RWPE1 (cell line): ENCODE measurements at places on chromosomes 5 and 9.

GRCh38 chr5:79753877-79754645 lies 64.4 kb downstream of the CMYA5 start:
- no peak for DNase-seq

GRCh38 chr9:15357050-15357653 lies 50.1 kb upstream of the TTC39B start:
- DNase-seq = no peak

DNA sequence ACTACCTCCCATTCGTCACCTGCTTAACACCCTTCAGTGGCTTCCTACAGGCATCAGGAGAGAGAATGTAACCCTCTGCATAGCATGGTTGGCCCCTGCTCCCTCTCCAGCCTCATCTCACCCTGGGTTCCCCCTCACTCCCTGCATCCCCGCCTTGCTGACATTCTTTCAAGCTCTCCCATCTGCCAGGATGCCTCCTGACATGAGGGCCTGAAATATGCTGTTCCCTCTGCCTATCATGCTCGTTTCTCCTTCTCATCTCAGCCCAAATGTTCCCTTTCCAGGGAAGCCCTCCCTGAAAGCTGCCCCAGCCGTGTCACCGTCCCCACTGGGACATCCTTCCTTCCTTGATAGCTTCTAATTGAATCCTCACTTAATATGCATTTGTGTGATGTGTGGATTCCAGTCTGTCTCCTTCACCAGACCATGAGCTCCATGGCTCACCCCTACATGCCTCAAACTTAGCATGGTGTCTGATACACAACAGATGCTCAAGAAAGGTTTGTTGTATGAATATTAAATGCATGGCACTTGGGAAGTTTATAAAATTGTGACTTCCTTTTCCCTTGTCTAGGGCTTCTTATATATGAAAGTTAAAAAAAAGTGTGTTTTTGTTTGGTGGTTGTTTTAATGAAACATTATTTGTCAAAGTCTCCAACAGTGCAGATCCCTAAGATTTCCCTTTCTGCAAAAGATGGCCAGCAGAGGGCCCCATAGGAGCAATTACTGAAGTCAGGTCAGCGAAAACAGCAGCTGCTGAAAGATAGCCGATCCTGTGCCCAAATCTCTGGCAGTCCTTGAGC lies 7.3 kb upstream of the C5orf58 start:
- DNase-seq = peak; percentile 75

- DNase-seq = no peak
Observed at GRCh38 chr5:10624206-10624605, 60.3 kb downstream of the ANKRD33B start.

GRCh38 chr9:132854832-132855231 lies 23.3 kb downstream of the AK8 start:
- no peak for DNase-seq

DNA sequence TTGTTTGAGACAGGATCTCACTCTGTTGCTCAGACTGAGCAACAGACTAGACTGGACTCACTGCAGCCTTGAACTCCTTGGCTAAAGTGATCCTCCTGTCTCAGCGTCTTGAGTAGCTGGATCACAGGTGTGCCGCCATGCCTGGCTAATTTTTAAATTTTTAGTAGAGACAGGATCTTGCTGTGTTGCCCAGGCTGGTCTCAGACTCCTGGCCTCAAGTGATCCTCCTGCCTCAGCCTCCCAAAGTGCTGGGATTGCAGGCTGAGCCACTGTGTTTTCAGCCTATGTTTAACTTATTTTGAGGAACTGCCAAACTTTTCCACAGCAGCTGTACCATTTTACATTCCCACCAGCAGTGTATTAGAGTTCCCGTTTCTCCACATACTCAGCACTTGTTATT lies 16.8 kb downstream of the NDFIP1 start:
- no peak for DNase-seq

GRCh38 chr5:14900693-14901461 lies 29.3 kb upstream of the ANKH start:
- no peak for DNase-seq

GRCh38 chr9:89388084-89388867 lies 70.0 kb downstream of the SECISBP2 start:
- peak; percentile 73 for DNase-seq

GRCh38 chr5:13498279-13498678 lies 446.2 kb downstream of the DNAH5 start:
- no peak for DNase-seq

DNA sequence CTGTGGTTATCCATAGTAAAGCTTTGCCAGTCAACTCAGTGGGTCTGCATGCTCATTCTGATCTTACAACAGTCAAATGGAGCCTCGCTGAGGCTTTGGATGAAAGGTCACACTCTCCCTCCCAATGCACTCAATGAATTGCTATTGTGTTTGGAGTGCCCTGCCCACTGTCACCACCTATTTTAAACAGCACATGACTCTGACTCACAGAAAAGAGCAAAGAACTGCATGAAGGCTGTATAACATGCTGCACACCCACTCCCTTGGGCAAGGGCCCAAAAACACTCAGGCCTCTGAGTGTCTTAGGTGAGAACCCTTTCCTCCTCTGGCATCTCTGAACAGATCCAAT lies 118.7 kb upstream of the CCDC112 start:
- DNase-seq = peak; percentile 69

DNA sequence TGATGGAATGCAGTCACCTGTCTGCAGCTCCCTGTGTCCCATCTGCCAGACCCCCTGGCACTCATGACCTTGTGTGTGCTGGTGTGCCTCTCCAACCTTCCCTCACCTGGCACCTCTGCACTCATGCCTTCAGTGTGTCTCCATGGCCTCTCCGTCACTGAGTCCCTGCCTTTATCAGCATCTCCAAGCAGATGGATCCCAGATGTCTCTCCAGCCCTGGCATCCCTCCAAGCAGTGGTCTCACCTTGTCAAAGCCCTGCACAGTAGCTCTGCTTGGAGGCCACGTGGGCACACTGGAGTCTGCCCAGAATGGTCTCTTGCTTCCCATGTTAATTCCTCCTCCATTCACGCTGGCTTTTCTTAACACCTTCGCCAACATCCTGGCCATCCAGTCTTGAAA lies 84.8 kb downstream of the DAP start:
- no peak for DNase-seq

DNA sequence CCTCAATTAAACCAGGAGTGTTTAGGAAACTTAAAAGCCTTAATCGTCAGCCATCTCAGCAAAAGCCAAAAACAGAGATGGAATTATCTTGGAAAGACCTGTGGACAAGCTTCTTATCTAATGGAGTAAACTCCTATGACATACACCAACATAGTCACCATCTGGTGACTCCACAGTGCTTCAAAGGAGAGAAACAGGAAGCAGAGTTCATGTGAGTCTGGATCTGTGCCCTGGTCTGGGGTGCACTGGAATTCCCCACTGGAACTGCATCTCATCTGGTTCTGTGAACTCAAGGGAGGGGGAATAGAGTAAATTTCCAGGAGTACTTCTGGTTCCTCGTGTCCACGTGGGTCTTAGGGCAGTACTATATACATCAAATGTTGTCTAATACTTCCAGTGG lies 36.3 kb upstream of the KCNN2 start:
- no peak for DNase-seq

DNA sequence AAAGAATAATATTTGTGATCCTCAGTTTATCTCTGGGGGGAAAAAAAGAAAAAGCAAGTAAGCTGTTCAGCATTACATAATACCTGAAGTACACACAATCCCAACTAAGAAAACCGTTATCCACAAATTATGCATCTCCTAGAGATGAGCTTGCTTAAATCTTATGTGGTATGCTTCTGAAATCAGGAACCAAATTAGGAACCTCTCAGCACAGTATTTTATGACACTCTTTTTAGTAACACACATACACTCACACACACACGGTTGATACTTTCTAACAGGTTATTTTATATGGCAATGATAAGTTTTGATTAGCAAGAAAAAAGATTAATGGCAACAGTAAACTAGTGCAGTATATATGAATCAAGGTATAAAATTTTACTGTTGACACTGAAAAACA lies 1.2 kb upstream of the ZNF510 start:
- DNase-seq = no peak

- DNase-seq = peak; percentile 42
Observed at GRCh38 chr9:72065076-72065475, 4.7 kb upstream of the C9orf57 start.

DNA sequence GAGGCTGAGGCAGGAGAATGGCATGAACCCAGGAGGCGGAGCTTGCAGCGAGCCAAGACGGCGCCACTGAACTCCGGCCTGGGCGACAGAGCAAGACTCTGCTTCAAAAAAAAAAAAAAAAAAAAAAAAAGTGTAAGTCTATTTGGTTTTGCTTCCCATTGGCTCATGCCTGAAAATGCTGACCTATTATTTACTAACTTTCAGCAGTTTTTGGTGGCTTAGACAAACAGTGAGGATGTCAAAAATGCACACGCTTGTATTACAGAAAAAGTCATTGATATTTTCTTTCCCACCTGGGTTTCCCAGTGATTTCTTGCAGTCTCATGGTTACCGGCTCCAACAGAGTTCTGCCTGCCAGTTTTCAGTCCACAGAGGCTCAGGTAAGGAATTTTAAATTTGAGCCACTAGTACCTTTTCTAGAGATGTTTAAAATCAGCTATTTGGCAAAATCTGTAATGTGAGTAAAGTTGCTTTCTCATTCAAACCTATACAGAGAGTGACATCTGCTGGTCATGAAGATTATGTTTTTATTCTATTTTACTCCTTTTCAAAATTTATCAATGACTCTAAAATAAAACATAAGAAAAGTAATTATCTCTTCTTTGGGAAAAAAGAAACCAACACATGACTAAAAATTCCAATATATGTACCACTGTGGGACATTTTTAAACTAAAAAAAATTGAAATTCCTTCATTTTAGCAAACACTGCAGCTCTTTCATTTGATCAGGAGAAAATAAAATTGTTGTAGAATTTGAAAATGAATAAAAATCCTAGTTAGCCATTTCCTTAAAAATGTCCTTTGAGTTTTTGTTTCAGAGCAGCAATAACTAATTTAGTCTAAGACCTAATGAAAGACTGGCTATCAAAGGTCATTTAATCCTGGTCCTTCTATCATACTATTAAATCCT lies 8.8 kb downstream of the FAM200C start:
- no peak for DNase-seq

GRCh38 chr5:66981266-66982055 lies 215.1 kb downstream of the CD180 start:
- no peak for DNase-seq

GRCh38 chr9:15420796-15421195 lies 1.9 kb upstream of the SNAPC3 start:
- DNase-seq = no peak

DNA sequence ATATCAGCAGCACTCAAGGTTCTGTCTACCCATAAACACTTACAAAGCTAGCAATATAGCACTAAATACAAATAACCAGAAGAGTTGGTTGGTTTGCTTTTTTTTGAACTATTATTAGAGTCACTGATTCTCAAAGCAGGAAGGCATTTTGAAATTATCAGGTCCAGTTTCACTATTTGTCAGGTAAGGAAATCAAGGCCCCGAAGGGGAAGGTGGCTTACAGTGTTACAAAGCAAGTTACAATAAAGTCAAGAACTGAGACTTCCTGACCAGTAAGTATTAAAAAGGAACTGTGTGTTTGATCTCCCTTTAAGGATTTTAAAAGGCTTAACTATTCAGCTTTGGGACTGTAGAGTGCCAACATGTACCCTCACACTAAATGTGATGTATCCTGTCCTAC lies 10.8 kb downstream of the C5orf15 start:
- DNase-seq = no peak
